Activated naive CD4-positive, alpha-beta T cell (primary cell): ENCODE measurements at places on chromosomes 2 and 18.

- DNase-seq = no peak
These were observed 269.4 kb upstream of the LRATD1 start for GRCh38 chr2:14363137-14363536.

GRCh38 chr2:3128786-3129185 is 248.8 kb downstream of the EIPR1 start:
- DNase-seq = no peak

GRCh38 chr2:223860809-223861738 is 23.7 kb upstream of the AP1S3 start:
- DNase-seq = no peak

DNA sequence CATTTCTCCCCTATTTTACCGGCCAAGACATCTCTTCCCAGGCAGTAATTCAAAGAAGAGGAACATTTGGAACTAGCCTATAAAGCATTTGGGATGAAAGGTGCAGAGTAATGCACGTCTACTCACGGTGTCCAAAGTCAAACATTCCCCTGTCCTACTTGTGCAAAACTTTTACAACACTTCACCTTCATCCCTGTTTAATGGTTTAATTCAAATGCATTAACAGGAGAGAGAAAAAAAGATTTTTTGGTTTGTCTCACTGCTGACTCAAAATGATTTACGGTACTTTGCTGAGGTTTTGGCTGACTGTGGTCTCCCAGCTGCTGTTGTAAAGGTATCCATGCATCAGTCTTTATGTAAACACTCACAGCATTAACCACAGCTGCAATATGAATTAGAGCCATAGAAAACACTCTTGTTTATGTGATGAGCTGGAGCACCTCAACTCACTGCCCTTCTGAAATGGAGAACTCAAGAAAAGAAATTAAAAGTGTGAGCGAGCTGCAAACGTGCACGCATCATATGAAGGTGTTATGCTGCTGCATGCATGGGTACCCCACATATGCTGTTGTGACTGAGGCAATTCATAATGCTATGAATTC is 220.5 kb downstream of the PIEZO2 start:
- DNase-seq = no peak

DNA sequence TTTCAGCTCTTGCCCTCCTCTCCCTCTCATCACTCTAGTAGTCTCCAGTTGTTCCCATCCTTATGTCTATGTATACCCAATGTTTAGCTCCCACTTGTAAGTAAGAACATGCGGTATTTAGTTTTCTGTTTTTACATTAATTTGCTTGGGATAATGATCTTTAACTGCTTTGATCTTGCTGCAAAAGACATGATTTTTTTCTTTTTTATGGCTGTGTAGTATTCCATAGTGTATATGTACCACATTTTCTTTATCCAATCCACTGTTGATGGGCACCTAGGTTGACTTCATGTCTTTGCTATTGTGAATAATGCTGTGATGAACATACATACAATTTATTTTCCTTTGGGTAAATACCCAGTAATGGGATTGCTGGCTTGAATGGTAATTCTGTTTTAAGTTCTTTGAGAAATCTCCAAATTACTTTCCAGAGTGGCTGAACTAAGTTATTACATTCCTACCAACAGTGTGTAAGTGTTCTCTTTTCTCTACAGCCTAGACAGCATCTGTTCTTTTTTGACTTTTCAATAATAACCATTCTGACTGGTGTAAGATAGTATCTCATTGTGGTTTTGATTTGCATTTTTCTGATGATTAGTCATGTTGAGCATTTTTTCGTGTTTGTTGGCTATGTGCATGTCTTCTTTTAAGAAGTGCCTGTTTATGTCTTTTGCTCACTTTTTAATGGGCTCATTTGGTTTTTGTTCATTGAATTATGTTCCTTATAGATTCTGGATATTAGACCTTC is 179.6 kb upstream of the SLC39A10 start:
- DNase-seq = no peak

DNA sequence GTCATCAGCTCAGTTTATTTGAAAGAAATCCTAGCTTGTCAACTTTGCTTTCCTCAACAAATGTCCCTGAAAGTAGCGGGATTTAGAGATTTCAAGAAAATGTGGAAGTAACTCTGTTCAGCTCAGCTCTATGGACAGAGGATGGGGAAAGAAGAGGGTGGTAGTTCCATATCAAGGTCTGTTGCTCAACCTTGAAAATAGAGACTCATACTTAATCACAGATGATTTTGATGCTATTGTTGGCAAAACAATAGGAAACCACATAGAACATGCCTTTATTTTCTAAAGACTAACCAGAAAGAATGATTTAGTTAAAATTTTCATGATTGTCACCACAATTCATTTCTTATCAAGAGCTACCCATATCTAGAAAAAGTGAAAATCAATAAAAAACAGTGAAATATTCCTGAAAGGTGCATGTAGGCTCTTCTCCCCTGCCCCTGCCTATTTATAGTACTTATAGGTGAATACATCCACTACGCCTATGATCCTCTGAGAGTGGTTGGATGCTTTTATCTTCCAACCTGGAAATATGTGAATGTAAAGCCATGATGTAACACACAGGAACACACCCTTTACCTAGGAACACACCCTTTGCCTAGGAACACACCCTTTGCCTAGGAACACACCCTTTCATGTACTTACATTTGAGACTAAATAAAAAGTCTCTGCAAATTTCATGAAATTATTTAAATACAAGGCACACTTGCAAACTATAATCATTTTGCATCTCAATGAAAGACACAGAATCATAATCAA is 65.8 kb downstream of the ETAA1 start:
- DNase-seq = no peak

DNA sequence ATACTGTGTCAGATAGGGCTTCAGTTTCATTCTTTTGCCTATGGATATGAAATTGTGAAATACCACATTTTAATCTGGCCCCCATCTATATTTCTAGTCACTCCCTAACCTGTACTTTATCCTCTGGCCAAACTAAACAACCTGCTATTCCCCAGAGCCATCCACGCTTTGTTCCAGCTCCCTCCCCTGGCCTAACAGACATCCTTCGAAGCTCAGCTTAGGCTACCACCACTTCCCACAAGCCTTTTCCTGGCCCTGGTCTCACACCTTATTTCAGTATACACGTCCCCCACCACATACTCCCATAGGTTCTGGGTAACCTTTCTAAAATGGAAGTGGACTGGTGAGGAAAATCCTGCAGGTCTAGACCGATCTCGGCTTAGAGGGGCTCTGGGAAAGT is 55.4 kb downstream of the MAP4K3 start:
- no peak for DNase-seq

- DNase-seq = no peak
These were observed 65.3 kb downstream of the MREG start for GRCh38 chr2:215948051-215948450.

DNA sequence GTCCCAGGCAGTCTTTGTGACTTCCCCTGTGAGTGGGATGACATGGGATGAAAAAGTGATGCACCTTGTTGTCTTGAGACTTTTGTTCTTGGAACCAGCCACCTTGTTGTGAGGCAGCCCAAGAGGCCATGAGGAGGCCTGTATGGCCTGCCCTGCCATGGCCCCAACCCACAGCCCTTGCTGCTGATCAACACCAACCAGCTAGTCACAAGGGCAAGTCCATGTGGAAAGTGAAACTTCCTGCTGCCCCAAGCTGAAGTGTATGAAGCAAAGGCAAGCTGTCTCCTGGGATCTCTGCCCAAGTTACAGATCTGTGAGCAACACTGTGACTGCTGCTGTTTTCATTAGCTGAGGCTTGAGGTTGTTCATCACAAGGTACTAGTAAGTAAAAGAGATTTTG is 21.6 kb downstream of the TMEM18 start:
- DNase-seq = no peak

GRCh38 chr2:54290356-54291025 is 34.5 kb upstream of the TSPYL6 start:
- no peak for DNase-seq

DNA sequence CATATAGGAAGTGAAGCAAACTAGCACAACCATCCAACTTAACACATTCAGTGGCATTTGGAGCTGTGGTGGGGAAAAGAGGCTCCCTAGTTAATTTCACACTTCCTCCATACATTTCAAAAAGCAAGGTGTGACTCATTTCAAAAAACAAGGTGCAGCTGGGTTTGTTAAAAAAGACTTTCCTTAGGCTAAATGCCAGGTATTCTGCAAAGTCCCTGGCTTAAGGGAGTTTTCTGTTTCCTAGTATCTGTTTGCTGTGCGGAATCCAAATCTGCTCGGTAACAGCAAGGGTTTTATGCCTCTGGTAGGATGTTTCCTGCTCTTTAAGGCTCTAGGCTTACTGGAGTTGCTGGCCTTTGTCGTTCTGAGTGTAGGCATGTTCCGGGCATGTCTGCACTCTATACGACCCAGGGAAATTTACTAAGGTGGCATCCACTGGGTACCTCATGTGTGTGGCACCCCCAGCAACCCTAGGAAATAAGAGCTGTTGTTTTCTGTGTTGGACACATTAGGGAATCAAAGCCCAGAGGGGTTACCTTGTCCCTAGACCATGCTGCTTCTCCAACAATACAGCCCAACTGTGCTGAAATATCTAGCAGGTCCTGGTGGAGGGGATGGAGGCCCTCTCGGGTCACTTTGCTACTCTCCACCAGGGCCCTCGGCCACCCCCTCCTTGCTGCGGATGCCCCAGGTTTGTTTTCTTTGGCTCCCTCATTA is 634 bp upstream of the MSGN1 start:
- DNase-seq = no peak

- DNase-seq = no peak
These were observed 64.9 kb downstream of the EVA1A start for GRCh38 chr2:75495862-75496261.

DNA sequence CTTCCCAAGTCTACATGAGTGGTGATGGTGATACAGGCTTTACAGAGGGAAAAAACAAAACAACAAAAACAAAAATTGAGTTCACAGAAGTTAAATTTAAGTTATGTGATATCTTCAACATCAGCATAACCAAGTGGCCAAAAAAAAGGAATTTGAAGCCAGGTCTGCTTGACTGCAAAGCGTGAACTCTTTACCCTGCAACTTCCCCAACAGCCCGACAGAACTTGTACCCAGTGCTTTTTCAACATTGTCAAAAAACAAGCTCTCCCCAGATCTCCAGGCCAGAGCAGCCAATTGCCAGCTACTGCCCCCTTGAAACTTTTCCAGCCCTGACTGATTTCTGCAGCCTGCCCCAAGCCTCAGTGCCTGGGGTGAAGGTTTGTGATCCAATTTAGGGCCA is 76.7 kb downstream of the RNF144A start:
- DNase-seq = no peak

- DNase-seq = no peak
These were observed 58.5 kb downstream of the ADD2 start for GRCh38 chr2:70709275-70710037.

DNA sequence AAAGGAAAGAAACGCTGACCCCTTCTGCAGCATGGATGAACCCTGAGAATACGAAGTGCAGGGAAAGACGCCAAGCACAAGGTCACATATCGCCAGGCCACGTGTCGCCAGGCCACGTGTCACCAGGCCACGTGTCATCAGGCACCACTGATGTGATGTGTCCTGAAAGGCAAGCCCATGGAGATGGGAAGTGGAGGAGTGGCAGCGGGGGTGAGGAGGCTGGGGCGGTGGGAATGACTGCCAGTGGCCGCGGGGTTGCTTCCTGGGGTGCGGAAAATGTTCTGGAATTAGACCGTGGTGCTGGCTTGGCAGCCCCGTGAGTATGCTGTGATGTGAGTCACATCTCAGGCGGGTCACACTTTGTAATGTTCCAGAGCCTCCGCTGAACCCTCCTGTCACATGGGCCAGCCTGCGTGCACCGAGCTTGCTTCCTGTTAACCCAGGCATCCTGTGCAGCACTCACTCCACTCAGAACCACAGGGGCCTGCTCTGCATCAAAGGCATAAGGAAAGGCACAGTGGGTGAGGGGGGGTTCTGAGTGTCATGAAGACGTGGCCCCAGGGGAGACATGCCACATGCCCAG is 39.0 kb downstream of the SLC66A2 start:
- DNase-seq = peak; percentile 36

DNA sequence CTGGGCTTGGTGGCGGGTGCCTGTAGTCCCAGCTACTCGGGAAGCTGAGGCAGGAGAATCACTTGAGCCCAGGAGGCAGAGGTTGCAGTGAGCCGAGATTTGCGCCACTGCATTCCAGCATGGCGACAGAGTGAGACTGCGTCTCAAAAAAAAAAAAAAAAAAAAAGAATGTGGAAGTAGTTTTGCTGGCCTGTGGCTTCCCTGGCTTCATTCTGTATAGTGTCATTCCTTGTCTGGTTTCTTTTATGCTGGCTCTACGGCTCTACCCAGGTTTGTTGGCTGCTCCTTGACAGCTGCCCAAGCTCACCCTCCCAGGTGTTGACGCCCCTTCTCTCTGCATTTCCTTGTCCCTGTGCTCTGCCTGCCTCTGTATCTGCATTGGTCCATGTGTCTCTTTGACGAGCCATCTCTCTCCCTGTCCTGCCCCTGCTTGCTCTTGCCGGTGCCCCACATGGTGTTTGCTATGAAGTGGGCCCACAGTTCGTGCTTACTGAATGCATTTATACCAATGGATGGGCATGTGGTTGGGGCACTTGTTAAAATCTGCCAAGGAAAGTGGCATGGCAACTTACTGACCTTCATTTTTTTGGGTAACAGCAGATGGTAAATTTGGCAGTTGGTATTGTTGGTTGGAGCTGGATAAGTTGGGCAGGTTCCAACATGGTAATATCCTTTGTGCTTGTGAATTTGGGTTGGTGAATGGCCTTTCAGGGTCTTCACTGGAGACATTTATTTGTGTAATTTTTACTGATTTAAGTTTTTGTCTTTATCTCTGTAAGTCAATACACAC is 113.9 kb downstream of the MAP4K4 start:
- no peak for DNase-seq

- no peak for DNase-seq
These were observed 17.9 kb downstream of the TMEM37 start for GRCh38 chr2:119449521-119449920.

DNA sequence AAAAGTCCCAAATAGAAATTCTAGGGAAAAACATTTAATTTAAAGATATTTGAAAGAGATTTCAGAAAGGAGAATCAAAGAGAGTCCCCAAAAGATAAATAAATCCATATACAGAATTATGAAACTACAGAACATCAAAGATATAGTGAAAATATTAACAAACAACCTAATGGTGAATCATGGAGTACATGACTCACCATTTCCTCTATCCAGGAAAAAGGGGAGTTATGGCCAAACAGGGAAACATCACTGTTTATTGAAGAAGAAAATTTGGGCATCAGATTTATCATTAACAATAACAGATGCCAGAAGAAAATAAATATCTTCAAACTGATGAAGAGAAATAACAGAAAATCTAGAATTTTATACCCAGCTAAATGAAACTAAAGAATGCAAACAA is 448.3 kb downstream of the CDH2 start:
- no peak for DNase-seq

GRCh38 chr2:55751966-55752365 is 58.3 kb upstream of the PNPT1 start:
- no peak for DNase-seq

DNA sequence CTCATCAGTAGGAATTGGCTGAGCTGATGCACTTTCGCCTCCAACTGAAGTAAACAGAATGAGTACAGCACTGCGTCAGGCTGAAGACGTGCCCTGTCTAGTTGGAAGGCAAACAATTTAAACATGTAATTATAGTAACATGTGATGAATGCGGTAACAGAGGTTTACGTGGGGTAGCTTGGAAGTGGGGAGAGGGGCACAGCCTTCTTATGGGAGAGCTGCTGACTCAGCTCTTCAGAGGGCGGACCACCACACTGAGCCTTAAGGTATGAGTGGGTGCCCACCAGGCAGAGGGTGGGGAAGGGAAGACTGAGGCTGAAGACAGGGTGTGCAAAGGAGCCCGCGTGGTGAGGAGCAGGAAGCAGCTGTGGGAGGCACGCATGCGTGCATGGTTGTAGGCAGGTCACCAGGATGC is 6.2 kb upstream of the EHD3 start:
- no peak for DNase-seq

GRCh38 chr2:8132879-8133278 is 549.0 kb upstream of the ID2 start:
- DNase-seq = no peak
